ENCODE measurements at places on chromosomes 13 and 19.

DNA sequence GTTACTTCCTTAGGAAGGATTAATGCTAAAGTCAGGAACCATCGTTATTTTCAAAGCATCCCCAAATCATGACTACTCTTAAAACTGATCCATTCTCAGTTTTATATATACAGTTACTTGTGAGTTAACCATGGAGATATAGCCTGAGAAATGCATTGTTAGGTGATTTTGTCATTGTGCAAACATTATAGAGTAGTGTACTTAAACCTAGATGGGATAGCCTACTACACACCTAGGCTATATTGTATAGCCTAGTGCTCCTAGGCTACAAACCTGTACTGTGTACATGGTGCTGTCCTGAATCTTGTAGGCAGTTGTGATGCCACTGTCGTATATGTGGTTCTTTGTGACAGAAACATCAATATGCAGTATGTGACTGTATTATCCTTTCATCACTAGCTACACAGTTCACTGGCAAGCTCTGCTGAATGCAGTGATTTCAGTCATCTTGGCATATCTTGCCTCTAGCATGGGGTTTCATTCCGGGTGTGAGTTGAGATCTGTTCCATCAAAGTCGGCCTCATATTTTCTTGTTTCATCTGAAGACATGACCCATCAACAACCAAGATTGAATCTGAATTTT lies 45.3 kb downstream of the CDK8 start:
- DNase-seq: no peak

DNA sequence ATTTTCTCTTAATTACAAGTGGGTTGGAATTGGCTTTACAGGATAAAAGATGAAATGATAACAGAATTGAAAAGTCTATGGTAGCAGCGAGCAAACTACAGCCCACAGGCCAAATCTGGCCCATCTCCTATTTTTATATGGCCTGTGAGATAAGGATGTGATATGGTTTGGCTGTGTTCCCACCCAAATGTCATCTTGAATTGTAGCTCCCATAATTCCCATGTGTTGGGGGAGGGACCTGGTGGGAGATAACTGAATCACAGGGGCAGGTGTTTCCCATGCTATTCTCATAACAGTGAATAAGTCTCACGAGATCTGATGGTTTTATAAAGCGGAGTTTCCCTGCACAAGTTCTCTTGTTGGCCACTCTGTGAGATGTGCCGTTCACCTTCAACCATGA lies 19.0 kb downstream of the CRYL1 start:
- DNase-seq: no peak

DNA sequence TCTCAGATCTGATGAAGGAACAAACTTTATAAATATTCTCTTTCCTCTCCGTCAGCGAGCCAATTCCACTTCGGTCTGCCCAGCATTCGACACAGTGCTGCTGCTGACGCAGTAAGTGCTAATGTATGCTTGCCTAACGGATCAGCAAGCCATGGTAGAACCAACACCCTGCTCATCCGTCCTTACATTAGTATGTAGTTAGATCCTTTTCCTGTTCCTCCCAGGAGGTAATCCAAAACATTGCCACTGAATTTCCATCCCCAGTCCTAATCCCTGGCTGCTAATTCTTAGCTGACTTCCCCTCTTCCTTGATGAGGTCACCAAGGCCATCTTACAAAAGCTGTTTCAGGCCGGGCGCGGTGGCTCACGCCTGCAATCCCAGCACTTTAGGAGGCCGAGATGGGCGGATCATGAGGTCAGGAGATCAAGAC lies 88.0 kb downstream of the STARD13 start:
- DNase-seq: no peak

DNA sequence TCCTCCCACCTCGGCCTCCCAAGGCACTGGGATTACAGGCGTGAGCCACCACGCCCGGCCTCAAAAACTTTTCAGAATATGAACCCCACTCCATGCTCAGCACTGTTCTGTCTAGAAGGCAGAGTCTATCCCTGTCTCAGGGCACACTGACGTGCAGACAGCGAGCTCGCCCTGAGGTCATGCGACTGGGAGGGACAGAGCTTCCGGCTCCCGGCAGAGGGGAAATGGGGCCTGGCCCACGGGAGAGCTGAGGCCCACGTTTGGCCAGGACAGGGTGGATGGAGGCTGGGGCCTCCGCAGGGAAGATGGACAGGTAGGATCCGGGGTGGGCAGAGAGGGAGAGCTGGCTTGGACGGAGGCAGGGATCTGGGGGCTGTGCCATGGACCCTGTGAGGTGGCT lies 2.8 kb upstream of the AZU1 start:
- no peak for DNase-seq

DNA sequence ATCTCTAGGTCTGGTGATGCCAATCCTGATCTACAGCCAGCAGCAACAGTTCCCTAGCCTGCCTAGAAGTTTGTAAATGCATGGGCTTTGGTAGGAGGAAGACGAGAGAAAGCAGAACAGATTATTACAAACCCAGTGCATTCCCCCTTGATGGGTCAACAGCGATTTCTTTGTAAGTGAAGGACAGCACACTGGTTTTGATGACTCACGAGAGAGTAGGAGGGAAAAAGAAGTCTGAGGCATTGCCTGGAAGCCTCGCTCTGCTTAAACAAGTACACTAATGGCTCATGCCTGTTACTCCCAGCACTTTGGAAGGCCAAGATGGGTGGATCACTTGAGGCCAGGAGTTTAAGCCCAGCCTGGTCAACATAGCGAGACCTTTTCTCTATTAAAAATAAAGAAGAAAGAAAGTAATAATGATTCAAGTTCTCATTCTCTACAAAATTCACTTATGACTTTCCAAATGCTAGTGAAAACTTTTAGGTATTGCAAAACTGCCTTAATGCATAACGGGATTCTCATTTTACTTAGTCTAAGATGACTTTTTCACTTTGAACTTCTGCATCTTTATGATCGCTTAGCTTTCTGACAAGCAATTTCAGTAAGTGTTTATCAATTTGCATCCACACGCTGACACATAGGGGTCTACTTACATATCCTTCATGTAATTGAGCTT lies 47.7 kb upstream of the USPL1 start:
- no peak for DNase-seq

- DNase-seq: no peak
Measured at GRCh38 chr19:47541518-47541917, 26.7 kb upstream of the NAPA start.

DNA sequence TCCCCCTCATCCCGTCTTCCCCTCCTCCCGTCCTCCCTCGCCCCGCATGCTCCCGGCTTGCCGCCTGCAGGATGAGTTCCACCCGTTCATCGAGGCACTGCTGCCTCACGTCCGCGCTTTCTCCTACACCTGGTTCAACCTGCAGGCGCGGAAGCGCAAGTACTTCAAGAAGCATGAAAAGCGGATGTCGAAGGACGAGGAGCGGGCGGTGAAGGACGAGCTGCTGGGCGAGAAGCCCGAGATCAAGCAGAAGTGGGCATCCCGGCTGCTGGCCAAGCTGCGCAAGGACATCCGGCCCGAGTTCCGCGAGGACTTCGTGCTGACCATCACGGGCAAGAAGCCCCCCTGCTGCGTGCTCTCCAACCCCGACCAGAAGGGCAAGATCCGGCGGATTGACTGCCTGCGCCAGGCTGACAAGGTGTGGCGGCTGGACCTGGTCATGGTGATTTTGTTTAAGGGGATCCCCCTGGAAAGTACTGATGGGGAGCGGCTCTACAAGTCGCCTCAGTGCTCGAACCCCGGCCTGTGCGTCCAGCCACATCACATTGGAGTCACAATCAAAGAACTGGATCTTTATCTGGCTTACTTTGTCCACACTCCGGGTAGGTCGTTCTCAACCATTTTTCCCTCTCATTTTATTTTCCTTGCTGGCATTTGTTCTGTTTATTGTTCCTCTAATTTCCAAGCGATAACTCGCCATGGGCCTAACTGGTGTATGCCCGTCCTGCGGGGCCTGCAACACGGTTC lies 29.8 kb downstream of the NFIX start:
- no peak for DNase-seq

DNA sequence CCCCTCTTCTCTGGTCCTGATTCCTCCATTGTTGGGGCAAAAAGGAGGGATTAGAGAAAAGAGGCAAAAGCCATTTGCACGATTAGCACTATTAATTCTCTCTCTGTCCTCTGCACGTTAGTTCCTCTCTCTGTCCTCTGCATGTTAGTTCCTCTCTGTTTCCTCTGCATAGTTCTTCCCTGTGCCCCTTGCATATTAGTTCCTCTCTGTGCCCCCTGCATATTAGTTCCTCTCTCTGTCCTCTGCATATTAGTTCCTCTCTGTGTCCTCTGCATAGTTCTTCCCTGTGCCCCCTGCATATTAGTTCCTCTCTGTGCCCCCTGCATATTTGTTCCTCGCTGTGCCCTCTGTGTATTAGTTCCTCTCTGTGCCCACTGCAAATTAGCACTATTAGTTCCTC lies 847.2 kb upstream of the GPC6 start:
- DNase-seq: peak; percentile 37

- DNase-seq: no peak
Measured at GRCh38 chr19:2014131-2014571, 1.4 kb downstream of the BTBD2 start.

DNA sequence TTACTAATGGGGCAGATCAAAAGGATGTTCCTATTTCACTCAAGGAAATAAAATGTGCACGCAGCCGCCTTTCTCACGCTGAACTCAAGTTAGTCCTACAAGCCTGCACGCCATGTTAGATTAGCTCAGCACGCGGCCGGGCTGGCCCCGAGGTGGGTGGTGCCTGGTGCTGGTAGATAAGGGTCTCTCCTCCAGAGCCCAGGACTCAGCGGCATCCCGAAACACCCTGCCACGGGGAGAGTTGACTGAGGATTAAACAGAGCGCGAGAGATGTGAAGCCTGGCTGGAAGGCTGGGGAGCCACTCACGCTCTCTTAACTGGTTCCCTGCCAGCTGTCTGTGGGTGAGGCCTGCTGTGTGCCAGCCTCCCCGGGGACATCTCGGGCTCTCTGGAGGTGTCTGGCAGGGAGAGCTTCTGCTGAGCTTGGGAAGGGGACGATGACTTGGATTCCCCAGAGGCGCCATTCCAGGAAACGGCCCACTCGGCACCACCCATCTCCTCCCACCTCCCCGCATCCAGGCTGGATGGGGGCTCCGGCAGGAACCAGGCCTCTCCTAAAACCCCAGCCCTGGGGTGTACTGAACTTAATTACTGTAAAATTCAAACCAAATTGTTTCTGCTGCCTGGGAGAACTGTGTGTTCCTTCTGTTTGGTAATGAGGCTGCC lies 122.2 kb downstream of the KDM4B start:
- DNase-seq: no peak

DNA sequence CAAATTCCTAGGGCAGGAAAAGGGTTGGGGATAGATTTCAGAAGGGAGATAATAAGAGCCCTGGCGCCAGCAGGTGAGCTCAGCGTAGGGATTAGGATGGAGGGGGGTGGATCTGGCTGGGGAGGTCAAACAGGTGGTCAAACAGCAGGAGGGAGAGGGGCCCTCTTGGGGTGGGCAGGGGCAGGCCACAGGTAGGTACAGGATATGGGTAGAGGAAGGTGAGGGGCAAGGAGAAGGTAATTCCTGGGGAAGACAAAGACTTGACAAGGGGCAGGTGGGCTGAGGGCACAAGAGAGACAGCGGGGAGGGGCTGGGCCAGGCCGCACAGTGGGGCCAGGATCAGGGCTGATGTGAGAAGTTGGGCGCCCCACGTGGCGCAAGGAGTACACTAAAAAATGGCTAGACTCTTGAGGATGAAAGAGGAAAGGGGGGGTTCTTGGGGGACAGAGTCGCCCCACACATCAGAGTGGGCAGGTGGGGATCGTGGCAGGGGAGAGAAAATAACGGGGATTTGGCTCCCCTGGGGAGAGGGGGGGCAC lies 713 bp downstream of the KRI1 start:
- DNase-seq: no peak

- DNase-seq: no peak
Measured at GRCh38 chr19:3224346-3225168, at the start of gene CELF5. Gene CELF5 (plus strand): TSS chr19:3224661. CDS start chr19:3224740, 79 bp downstream.

DNA sequence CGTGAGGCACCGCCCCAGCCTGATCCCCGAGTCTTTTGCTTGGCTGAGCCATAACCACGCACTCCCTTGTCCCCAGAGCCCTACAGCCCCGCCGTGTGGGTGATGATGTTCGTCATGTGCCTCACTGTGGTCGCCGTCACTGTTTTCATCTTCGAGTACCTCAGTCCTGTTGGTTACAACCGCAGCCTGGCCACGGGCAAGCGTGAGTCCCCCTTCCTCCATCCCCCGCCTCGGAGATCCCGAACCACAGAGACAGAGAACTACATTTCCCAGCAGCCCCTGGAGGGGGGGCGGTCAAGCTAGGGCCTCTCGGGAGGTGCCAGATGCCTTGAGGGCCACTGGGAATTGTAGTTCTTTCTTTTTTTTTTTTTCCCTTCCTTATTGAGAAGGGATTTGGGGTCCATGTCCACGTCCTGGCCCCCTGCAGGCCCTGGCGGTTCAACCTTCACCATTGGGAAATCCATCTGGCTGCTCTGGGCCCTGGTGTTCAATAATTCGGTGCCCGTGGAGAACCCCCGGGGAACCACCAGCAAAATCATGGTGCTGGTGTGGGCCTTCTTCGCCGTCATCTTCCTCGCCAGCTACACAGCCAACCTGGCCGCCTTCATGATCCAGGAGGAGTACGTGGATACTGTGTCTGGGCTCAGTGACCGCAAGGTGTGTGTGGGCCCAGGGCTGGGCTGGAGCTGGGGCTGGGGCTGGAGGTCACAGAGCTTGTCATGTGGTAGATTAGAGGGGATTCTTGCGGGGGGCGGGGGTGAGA lies 25.9 kb downstream of the GRIN2D start:
- peak; percentile 5 for DNase-seq

DNA sequence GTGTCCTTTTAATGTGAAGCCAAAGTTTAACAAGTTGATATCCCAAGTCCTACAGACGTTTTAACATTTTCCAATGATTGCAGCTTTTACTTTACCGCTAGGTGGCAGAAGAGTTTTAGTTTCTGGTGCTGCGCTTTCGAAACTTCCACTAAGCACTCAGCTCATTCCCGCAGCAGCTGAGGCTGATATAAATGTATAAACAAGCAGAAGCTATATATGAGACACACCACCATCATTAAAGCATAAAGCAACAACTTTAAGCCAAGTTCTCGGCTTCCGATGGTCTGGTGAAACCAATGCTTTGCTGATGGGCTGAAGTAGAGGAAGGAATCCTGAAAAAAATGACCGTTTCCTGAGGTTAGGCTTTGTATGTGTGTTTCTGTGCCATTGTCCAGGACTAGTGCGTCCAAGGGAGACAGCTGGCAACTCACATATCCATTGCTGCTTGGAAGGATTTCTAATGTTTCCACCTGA lies 753.9 kb downstream of the OLFM4 start:
- peak; percentile 30 for DNase-seq

- no peak for DNase-seq
Measured at GRCh38 chr13:57673197-57673596, 41.7 kb downstream of the PCDH17 start.

DNA sequence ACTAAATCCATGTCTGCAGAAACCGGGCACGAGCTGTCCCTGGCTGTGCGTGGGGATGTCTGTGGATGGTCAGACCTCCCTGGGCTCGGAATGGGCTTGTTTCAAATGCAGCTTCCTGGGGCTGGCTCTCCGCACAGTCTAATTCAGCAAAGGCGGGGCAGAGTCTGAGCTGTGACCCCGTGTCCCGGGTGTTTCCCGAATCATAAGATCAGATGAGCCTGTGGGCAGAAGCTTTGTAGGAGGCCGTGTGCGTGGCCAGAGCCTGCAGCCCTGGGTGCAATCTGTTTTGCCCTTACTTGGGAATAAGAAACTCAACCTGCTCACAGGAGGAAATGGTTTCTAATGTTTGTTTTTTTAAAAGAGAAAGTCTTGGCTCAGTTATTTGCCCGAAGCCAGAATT lies 13.9 kb upstream of the GNA11 start:
- DNase-seq: no peak

GRCh38 chr19:54030895-54031586 lies 32.7 kb downstream of the VSTM1 start:
- DNase-seq: peak; percentile 32

- DNase-seq: no peak
Measured at GRCh38 chr13:28329395-28330158, 165.4 kb downstream of the FLT1 start.
